ENCODE measurements at places on chromosomes 16 and 17.

GRCh38 chr17:74550602-74551001, 4.7 kb upstream of the CD300C start:
- no peak for DNase-seq

DNA sequence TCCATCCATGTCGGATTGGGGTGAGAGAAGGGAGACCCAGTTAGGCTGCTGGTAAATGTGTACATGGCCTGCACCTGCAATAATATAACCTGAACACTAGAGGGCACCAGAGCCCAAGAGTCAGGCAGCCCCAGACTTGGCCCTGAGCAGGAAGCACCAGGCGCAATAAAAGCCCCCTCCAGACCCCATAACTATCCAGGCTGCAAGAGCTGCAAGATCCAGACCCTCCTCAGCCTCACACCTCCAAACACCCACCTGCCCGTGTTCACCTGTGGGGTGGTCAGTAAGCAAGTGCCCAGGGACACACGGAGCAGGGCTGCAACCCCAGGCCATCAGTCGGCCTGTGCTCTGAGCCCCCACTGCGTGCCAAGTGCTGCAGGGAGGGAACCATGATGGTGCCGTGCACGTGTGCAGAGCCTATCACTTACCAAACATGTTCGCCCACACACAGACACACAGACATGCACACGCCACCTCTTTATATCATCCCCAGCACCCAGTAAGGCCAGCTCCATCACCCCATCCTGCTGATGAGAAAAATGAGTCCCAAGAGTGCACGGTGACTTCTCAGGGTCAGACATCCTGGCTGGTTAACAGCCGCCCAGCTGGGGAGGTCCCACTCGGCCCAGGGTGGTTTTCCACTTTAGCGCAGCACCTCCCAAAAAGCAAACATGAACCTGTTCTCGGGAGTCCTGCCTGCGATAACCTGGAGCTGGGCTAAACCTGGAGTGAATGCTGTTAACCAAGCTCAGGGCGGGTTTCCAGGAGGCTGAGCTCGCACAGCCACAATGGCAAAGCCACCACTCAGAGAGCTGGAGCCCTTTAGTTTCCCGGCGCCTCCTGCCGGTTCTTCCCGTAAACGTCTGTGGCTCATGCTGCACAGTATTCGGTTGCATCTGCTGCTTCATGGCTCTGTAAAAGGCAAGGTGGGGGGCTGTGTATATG, 439.8 kb downstream of the SOX9 start:
- no peak for DNase-seq

GRCh38 chr16:74200921-74201320, 95.7 kb upstream of the PSMD7 start:
- DNase-seq = no peak

- peak; percentile 95 for DNase-seq
Observed at GRCh38 chr17:7844292-7845154, 10.3 kb upstream of the TMEM88 start.

GRCh38 chr17:17670701-17671305, 10.5 kb upstream of the RAI1 start:
- no peak for DNase-seq

- DNase-seq = no peak
Observed at GRCh38 chr17:43405861-43406260, 7.1 kb downstream of the ARL4D start.

DNA sequence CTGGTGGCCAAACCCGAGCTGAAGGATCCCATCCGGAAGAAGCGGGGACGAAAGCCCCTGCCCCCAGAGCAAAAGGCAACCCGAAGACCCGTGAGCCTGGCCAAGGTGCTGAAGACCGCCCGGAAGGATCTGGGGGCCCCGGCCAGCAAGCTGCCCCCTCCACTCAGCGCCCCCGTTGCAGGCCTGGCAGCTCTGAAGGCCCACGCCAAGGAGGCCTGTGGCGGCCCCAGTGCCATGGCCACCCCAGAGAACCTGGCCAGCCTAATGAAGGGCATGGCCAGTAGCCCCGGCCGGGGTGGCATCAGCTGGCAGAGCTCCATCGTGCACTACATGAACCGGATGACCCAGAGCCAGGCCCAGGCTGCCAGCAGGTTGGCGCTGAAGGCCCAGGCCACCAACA, 5.9 kb downstream of the CBX2 start:
- no peak for DNase-seq

DNA sequence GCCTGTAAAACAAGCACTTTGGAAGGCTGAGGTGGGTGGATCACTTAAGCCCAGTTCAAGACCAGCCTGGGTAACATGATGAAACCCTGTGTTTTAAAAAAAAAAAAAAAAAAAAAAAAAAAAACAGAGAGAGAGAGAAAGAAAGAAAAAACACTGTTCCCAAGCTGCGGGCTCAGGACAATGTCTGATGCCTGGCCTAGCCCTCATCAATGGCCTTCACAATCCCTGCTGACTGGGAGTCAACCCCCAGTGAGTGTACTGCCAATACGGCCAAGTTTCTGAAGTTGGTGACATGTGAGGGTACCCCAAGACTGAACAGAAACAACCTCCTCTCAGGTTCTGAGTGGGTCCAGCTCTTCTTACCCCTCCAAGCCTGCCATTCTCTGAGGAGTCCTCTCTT, 116.5 kb downstream of the ZNF778 start:
- no peak for DNase-seq

- no peak for DNase-seq
Observed at GRCh38 chr16:78903237-78903636, 697.3 kb downstream of the MAF start.

- DNase-seq = no peak
Observed at GRCh38 chr17:703081-703875, 11.4 kb downstream of the VPS53 start.

DNA sequence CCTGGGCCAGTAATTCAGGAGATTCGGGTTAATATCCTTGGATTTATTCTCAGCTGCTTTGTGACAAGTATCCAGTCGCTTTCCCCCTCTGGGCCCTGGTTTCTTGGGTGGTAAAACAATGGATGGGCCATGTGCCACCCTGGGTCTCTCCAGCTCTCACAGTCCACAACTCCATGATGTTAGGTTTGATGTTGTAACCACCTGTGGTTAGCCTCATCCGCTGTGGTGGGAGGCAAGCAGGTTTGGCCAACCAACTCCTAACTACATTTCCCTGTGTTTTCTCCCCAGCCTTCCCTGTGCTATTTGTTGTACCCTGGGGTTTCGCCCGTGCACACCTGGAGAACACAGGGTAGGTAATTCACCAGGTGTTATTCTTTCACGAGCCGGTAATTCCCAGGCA, 35.1 kb downstream of the GLP2R start:
- DNase-seq = no peak

DNA sequence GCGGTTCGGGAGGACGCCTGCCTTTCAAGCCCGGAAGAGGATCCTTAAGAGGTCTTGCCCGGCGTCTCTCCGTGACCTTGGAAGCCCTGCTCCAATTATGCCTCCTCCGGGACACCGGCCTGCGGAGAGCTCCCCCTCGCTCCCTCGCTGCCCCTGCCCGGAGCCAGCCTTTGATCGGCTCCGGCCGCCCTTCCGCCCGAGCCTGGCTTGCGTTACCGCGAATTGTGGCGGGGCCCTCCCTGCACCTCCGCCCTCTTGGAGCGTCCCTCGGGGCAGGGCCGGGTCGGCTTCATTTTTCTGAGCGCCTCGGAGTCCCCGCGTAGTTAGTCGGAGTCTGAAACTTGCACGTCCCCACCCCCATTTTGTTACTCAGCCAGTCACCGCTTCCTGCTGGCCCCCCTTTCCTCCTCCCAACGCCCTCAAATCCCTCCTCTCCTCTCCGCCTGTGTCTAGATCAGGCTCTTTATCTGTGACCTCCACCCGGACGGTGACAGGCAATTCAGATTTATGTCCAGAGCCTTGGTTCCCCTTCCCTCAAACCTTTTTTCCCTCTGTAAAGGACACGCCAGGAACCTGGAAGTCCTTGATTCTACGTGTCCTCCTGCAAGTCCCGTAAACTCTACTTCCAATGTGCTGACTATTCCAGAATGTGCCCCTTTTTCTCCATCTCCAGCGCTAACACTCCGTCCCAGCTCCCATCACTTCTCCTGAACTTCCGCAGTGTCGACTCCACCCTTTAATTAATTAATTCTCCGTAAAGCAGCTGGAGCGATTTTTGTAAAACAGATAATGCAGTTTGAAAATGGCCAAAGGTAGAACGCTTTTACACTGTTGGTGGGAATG, 569 bp upstream of the RABEP2 start:
- no peak for DNase-seq

DNA sequence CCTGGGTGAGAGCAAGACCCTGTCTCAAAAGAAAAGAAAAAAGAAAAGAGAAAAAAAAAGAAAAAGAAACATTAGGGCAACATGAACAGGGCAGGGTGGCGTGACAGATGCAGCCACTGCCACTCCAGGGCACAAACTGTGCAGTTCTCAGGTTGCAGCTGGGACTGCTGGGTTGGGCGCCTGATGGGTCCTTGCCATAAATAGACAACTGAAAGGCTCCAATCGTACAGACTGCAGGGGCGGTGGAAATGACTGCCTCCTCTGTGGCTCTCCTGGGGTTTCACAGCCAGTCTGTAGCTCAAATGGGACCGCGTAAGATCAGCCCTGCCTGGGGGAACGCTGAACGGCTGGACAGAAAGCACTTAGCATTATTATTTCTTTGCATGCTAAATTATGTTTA, 130.7 kb downstream of the CPPED1 start:
- DNase-seq = no peak

- peak; percentile 5 for DNase-seq
Observed at GRCh38 chr17:49390548-49391324, 23.9 kb downstream of the PHB1 start.

Data from amygdala (tissue), 56 donors.